ENCODE measurements at places on chromosomes 13 and 19. TPM values are rescaled to one million over a fixed set of nuclear protein-coding genes. Genes with fewer than 3 reads are reported as not detected.

- no peak for DNase-seq
These were observed 150.9 kb downstream of the VWA8 start for GRCh38 chr13:41809962-41810361.

DNA sequence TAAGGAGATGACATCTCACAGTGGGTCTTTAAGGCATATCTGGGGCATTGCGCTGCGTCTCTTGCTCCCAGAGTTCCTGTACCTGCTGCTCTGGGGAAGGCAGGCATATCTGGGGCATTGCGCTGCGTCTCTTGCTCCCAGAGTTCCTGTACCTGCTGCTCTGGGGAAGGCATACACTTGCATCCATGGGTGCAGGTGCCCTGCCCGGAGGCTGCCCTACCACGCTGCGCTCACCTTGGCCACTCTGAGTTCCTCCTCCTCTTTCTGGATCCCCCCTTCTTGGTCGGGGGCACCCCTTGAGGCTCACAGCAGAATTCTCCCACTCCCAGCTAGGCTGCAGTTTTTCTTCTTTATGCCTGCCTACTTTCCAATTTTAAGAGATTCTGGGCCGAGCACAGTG, 60.9 kb upstream of the TMTC4 start:
- no peak for DNase-seq

DNA sequence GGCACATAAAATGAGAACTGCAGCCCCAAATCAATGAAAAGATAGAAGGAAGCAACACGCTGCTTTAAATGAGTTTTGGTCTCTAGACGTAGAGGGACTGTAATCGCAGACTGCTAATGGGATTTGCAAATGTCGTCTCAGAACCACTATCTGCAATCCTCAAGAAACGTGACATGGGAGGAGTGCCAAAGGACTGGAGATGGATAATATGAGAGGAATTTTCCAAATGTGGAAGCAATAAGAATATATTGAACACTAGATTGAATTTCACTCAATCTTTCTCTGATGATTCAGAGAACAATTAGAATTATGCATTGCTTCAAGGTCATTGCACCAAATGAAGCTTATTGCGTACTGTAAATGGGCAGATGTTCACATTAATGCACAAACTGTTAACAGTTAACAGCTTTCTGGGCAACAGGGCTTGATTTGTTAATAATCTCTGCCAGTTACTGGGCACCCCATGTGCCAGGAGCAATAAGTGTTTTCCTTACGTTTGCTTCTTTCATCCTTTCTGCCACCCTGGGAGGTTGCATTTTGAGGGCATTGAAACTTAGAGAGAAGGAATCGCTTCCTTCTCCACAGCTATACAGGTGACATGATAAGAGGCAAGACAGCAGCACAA, 62.8 kb upstream of the WASF3 start:
- DNase-seq = no peak

GRCh38 chr19:38125238-38125637, 98.8 kb downstream of the DPF1 start:
- DNase-seq = no peak

GRCh38 chr19:31575846-31576335, 226.7 kb upstream of the TSHZ3 start:
- DNase-seq = no peak

DNA sequence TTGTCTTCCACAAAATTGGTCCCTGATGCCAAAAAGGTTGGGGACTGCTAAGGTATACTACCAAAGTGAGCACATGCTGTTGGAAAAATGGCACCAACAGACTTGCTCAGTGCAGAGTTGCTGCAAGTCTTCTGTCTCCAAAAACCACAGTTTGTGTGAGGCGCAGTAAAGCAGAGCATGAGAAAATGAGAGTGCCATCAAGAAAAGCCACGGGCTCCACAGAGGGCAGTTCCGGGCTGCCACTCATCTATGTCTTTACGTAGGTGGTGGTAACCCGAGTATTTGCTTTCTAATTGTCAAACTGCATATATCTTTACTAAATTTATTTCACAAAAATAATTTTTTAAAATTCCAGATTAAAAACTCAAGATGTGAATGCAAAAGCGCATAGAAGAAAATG, 123.8 kb downstream of the RNF17 start:
- no peak for DNase-seq

- peak; percentile 61 for DNase-seq
These were observed 21.1 kb upstream of the ZNF766 start for GRCh38 chr19:52248241-52248640.

DNA sequence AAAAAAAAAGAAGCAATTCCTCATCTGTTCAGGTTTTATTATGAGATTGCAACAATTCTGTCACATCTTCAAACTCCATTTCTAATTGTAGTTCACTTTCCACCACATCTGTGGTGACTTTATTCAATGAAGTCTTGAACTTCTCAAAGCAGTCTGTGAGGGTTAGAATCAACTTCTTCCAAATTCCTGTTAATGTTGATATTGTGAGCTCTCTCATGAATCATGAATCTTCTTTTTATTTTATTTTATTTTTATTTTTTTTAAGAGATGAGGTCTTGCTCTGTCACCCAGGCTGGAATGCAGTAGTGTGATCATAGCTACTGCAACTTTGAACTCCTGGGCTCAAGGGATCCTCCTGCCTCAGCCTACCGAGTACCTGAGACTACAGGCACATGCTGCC, 19.6 kb downstream of the ARHGAP35 start:
- no peak for DNase-seq

DNA sequence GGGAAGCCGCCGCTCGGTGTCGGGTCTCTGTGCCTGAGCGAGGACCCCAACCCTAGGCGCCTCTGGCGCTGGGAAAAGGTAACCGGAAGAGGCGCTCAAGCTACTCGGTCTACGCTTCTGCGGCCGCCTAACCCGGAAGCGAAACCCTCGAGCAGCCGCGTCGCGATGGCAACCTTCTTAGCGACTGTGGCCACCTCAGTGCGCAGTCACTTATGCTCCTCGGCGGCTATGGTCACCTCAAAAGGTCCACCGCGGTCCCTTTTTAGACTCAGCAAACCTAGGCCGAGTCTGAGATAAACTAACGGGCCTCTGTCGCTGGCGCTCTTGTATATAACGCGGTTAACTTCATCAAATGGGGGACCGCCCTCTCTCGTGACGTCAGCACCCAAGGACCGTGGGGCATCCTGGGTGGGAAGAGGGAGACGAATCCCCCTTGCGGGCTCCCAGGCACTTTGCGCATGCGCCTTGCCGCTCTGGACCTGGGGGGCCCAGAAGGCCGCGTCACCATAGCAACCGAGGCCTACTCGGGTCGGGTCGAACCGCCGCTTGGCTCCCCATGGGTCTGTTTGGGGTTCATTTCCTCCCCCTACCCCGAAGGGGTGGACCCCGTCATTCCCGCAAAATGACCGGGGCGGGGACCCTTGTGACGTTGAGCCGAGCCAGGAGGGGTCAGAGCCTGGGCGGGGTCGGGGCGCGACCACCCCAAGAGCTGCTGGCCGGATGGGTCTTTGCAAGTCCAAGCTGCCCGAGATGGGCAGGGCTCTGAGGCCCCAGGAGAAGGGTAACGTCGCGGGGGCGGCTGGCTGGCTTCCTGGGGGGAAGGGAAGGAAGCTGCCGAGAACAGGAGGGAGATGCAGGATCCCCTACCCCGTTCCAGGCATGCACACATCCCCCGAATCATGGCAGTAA, at the start of gene GTF2F1:
Gene GTF2F1, minus strand, starts transcription at position 91 of the 909 bp plus-strand sequence. CDS start 169 bp downstream, outside the sequence.
- DNase-seq = peak; percentile 92

DNA sequence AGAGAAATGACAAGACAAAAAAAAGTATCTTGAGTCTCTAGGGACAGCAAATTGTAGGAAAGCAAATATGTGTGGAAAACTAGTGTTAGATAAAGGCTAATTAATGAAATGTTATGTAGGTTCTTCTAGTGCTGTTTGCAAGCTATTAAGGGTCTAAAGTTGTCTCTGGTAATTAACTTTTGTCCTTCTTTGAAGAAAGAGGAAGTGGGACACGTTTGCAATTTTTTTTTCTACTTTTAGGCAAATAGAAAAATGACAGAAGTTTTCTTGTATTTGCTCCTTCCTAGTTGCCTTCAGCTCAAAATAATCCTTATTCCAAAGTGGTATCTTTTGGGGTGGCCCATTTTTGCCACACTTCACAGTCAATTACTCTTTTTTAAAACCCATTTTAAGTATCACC, 1877.7 kb upstream of the PRR20A start:
- no peak for DNase-seq

DNA sequence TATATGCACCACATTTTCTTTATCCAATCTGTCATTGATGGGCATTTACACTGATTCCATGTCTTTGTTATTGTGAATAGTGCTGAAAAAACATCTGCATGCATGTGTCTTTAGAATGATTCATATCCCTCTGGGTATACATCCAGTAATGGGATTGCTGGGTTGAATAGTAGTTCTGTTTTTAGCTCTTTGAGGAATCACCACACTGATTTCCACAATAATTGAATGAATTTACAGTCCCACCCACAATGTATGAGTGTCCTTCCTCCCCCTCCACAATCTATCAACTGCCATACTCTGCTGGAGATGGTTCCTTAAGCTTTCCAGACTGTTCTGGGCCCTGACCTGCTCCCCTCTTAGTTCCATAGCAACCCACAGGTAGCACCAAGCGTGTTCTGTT, 667.0 kb downstream of the LIG4 start:
- no peak for DNase-seq

DNA sequence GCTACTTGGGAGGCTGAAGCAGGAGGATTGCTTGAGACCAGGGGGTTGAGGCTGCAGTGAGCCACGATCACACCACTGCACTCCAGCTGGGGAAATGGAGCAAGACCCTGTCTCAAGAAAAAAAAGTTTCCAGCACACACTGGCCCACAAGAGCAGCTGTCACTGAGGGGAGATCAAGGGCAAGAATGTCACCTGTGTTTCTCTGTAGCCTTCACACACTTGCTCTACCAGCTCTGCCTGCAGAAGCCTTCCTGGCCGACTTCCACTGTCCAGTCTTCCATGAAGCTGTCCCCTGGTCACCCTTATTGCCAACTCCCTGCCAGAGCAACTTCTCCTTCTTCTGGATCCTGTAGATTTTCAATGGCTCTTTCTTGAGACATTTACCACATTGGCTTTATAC, 158.0 kb downstream of the KCTD15 start:
- DNase-seq = no peak

- no peak for DNase-seq
These were observed 12.8 kb upstream of the IZUMO2 start for GRCh38 chr19:50175924-50176323.

GRCh38 chr13:106609116-106609515, 41.2 kb upstream of the ARGLU1 start:
- no peak for DNase-seq

GRCh38 chr19:47509170-47509847, 5.6 kb downstream of the NAPA start:
- DNase-seq = no peak

DNA sequence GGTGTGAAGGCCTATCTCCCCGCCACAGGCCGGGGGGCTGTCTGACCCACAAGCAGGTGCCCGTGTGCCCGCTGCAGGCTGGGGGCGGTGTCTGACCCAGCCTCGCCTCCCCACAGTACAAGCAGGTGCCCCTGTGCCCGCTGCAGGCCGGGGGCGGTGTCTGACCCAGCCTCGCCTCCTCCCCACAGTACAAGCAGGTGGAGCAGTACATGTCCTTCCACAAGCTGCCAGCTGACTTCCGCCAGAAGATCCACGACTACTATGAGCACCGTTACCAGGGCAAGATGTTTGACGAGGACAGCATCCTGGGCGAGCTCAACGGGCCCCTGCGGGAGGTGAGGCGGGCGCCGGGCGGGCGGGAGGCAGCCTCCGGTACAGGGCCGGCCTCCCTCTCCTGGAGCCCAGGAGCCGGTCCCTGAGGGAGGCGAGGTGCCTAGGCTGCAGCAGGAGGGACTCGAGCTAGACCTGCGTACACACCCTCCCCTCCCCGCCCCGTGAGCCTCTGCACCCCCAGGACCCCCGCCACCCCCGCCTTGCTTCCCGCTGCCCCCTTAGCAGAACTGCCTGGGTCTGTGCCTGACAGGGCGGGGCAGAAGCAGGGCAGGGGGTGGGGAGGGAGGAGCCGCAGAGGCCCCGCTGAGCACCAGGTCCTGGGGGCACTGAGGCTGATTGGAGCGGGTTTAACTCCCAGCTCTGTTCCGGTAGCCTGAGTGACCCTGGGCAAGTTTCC, 20.6 kb downstream of the HCN2 start:
- DNase-seq = peak; percentile 41

DNA sequence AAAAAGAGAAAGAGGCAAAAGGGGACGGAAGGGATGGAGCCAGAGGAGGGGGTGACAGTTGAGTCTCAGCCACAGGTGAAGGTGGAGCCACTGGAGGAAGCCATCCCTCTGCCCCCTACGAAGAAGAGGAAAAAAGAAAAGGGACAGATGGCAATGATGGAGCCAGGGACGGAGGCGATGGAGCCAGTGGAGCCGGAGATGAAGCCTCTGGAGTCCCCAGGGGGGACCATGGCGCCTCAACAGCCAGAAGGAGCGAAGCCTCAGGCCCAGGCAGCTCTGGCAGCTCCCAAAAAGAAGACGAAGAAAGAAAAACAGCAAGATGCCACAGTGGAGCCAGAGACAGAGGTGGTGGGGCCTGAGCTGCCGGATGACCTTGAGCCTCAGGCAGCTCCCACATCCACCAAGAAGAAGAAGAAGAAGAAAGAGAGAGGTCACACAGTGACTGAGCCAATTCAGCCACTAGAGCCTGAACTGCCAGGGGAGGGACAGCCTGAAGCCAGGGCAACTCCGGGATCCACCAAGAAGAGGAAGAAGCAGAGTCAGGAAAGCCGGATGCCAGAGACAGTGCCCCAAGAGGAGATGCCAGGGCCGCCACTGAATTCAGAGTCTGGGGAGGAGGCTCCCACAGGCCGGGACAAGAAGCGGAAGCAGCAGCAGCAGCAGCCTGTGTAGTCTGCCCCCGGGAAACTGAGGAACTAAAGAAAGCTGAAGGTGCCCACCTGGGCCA, 2.5 kb downstream of the POLR1G start:
- no peak for DNase-seq

DNA sequence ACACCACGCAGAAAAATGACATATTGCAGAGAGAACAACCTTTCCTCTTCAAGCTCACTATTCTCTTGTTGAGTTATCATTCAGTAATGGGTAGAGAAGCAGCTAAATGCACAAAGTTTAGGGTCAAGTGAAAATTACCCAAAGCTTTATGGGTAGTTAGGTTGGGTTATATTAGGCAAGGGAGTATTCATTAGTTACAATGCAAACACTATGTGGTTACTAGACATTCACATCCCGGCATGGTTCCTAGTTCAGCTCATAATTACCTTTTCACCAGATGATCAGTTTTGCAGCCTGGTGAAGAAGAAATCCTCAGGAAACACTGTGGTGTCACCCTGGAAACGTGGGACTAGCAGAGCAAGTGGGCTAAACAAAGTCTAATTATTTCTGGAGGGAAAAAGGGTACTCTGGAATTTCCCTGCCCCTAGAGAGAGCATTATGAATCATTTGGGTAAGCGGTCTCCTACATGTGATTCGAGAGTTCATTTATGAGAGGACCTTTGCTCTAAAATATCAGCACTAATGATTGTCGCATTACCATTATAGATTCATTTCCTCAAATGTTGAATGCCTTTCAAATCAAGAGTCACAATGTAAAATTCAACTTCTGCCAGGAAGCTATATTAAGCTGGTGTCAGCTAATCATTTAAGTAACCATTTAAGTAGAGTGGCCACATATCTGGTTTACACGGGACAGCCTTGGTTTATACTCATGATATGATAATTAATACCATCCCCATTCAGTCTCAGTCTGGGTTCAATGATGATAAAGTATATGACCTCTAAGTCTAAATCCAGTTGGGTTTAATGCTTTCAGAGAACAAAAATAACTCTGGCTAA, 1208.0 kb downstream of the DIAPH3 start:
- DNase-seq = peak; percentile 3

The LGALS7B gene
- total RNA-seq = not detected

The ZNF546 gene
- total RNA-seq = 4.1 TPM

The PNMA8B gene
- total RNA-seq = 1.3 TPM

The BRCA2 gene
- total RNA-seq = 9.4 TPM

The IL27RA gene
- total RNA-seq = 2.3 TPM

The JAK3 gene
- total RNA-seq = 1.7 TPM

The PDCD5 gene
- total RNA-seq = 26.3 TPM

The SOHLH2 gene
- total RNA-seq = not detected

The MIA gene
- not detected for total RNA-seq

All from stomach (tissue), 19 donors.